ENCODE measurements at places on chromosomes 1 and 21.

GRCh38 chr1:171206204-171206977, 21.3 kb downstream of the FMO2 start:
- no peak for DNase-seq

DNA sequence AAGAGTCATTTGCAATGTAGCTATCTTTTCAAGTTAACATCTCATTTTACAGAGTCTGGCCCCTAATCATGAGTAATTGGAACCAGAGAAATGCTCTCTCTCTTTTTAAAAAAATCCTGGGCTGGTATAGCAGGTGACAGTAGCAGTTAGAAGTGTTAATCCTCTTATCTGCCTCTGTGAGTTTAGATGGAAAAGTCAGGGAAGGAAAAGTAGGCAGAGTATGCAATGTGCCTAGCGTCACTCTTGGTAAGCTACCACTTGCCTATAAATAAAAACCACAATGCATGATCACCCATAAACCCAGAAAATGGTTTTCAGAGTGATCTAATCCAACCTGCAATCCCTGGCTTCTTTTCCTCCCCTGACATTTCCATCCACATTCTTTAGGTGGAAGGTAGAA, 43.2 kb downstream of the UTP25 start:
- DNase-seq: no peak

GRCh38 chr1:54028306-54029251, 10.6 kb upstream of the LDLRAD1 start:
- no peak for DNase-seq

DNA sequence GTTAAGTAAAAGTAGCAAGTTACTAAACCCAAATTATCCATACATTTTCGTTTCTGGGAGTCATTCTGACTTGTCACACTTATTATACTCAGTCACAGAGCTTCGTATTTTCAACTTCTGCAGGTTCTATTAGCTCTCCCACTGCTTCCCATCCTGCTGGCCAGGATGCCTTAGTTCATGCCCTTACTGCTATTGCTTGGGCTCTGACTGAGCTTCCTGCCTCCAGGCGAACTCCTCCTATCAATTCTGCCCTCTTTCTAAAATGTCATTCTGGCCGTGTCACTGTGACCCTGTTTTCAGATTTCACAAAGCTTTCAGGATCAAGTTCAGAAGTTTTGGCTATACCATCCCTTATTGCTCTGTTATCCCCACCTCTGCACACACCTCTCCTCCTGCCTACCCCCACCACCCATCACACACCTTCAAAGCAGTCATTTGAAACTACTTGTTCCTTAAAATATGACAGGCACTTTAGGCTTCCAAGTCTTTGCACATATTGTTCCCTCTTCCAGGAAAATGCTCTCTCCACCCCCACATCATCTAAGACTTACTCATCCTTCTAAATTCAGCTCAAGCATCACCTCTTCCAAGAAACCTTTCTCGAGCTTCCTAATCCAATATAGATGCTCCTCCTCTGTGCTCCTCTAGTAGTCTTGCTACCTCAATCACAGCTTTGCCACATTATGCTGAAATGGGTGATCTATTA, 278.0 kb downstream of the BRINP2 start:
- no peak for DNase-seq

Data from COR-L47 (cell line).